Choroid plexus epithelial cell (primary cell): ENCODE measurements at places on chromosomes 7 and 10.

DNA sequence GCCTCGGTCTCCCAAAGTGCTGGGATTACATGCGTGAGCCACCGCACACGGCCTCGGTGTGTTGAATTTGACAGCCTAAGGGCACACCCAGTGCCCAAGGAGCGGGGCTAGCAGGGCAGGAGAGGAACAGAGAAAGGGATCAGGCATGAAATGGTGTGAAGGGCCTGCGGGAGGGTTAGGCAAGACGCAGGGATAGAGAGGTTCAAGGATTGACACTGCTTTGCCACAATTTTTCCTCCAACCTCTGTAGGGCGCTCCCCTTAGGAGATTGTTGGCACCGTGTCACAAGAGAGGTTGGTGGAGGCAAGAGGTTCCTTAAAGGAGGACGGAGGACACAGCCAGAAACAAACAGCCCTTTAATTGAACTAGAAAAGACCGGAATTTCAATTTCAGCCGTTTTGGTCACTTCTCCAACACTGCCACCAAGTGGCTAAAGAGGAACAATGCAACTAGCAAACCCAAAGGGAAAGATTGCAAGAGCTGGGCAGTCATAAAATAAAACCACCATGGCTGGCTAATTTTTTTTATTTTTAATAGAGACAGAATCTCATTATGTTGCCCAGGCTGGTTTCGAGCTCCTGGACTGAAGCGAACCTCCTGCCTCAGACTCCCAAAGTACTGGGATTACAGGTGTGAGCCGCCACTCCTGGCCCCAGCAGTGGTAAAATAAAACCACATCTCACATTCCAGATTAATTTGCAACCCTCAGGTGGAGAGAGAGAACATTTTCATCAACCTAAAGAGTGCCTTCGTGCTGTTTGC is 6.9 kb upstream of the CREB3L2 start:
- DNase-seq: peak; percentile 85

- no peak for DNase-seq
Measured at GRCh38 chr7:10767771-10768170, 205.9 kb upstream of the PHF14 start.

GRCh38 chr7:150945853-150946420 is 32.2 kb downstream of the KCNH2 start:
- no peak for DNase-seq

DNA sequence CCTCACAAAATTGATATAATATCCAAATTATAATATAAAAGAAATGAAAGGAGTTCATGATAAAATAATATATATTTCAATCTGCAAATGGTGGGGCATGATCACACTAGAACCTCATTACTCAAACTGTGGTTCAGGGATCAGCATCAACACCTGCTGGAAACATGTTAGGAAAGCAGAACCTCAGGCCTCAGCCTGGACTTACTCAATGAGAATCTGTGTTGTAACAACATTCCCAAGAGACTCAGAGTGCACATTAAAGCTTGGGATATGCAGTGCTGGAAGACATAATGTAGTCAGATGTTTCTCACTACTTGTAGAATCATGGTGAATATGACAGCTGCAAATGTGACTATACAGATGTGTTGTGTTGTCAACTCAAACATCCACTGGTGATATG is 81.7 kb upstream of the ITPRID1 start:
- no peak for DNase-seq

DNA sequence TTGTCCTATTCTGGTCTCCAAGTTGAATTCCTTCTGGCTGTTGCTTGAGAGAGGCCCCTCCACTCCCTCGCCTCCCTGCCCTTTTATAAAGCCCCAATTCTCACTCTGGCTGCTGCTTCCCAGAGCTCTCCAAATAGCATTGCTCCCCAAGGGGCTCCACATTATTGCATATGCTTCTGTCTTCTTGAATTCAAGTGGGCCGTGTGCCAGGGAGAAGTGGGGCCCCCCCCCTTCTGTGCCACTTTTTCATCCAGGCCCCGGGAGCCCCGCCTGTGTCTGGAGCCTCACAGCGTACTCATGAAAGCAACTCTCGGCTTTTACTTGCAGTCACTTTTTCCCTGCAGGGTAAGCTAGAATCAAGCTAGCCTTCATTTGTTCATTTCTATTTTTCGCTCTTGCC is 265.1 kb downstream of the CCSER2 start:
- DNase-seq: no peak

- no peak for DNase-seq
Measured at GRCh38 chr10:104795411-104795810, 154.3 kb downstream of the SORCS3 start.

- DNase-seq: peak; percentile 73
Measured at GRCh38 chr7:111931016-111931517, 275.1 kb downstream of the DOCK4 start.

GRCh38 chr7:15335390-15335789 is 226.4 kb downstream of the AGMO start:
- DNase-seq: no peak

GRCh38 chr10:85433248-85433647 is 933.3 kb downstream of the GRID1 start:
- DNase-seq: no peak
